K562 (cell line): ENCODE measurements at places on chromosomes 11 and 22.

DNA sequence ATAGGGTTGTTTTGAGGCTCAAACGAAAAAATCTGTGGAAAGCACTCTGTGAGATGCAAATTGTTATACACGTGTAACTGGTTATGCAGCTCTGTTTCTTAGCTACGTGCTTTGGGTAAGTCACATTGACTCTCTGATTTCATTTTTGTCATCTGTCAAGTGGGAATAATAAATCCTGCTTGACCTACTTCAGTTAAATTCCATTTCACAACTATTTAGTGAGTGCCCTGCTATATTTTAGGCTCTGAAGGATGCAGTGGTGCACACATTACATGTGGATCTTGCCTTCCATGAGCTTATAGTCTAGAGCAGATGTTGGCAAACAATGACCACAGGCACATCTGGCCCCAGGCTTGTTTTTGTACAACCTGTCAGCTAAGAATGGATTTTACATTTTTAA, 133.6 kb upstream of the PLET1 start:
- no peak for DNase-seq

DNA sequence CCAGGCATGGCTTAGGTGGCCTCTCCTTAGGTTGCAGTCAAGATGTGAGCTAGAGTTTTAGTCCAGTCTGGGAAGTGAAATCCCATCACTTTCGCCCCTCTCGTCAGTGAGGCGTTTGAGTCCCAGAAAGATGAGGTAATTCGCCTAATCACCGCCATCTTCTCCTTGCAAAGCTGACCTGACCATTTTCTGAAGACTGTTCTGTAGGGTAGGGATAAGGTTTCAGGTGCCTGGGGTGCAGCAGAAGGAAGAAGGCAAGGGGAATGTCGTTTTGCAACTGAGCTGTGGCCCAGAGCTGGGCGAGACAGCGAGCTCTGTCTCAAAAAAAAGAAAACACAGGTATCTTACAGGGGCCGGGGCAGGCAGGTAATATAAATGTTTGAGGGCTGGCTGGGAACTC, 61.7 kb upstream of the CECR2 start:
- DNase-seq = no peak

DNA sequence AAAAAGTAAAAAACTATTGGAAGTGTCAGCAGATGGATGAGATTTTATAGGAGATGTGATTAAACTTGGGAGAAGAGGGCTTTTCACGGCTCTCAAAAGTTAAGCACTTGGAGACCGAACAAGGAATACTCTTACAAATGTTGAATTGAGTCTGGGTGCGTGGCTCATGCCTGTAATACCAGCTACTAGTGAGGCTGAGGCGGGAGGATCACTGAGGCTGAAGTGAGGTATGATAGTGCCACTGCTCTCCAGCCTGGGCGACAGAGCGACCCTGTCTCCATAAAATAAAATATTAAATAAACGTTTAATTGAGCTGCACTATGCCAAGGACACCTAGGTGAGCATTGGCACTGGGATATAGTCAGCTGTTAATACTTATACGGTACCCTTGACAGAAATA, 1.9 kb downstream of the CEP57 start:
- no peak for DNase-seq

- DNase-seq = no peak
Measured at GRCh38 chr11:119258180-119258579, 52.0 kb downstream of the CBL start.

- DNase-seq = no peak
Measured at GRCh38 chr22:36285017-36285416, 32.1 kb downstream of the APOL1 start.

- no peak for DNase-seq
Measured at GRCh38 chr11:96579656-96580055, 189.8 kb downstream of the JRKL start.

DNA sequence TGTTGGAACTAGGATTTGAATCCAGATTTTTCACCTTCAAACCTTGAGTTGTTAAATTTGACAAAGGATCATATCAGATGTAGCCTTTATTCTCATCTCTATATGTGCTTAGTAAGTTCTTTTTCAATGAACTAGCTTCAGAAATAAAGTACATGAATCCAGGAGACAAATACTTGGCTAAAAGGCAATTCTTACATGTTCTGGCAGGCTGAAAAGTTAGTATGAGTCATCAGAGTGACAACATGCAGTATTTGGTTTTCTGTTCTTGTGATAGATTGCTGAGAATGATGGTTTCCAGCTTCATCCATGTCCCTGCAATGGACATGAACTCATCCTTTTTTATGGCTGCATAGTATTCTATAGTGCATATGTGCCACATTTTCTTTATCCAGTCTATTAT, 40.4 kb downstream of the BBOX1 start:
- no peak for DNase-seq

- DNase-seq = peak; percentile 89
Measured at GRCh38 chr11:95089620-95090542, at the start of gene ENDOD1. ENDOD1 (plus strand) TSS chr11:95089846; CDS start chr11:95089928, 82 bp downstream.

DNA sequence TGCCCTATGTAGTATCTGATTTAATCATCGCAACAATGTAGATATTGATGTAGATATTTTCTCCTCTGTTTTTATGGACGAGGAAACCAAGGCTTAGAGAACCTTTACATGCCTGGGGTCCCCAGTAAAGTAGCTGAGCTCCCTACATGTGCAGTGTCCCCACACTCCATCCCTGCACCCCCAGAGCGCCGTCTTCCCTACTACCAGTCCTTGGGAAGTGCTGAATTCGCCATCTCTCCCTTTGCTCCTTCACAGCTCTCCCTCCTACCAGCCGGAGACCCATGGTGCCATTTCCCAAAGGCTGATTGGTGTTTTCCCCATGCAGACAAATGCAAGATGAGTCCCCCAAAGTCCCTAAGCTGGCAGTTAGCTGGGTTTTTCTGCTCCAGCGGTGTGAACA, 86.0 kb downstream of the CEP164 start:
- no peak for DNase-seq

DNA sequence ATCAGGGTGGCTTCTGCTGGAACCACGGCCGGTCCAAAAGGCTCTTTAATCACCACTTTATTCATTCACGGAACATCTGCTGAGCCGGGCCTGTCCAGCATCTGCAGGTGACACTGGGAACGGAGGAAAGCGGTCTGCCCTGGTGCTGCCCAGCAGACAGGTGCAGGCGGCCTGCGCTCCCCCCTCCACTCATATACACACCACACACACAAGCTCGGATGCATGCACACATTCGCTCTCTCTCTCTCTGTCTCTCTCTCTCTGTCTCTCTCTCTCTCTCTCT, 736.9 kb downstream of the BRD1 start:
- DNase-seq = no peak

DNA sequence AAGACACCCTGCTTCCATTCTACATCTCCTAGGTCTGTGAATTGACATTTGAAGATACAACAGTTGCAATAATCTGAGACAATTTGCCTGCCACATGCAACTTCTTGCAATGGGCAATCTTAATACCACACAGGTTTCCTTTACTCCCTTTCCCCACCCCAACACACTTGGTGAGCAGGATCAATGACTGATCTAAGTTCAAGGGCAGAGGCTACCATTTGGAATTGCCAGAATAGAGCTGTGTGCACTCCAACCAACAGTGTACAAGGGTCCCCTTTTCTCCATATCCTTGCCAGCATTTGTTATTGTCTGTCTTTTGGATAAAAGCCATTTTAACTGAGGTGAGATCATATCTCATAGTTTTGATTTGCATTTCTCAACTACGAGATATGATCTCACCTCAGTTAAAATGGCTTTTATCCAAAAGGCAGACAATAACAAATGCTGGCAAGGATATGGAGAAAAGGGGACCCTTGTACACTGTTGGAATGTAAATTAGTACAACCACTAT, 2.9 kb upstream of the NNMT start:
- DNase-seq = no peak

GRCh38 chr22:22151308-22151707, 93.3 kb upstream of the VPREB1 start:
- no peak for DNase-seq

- peak; percentile 15 for DNase-seq
Measured at GRCh38 chr22:45911601-45912271, 65.2 kb downstream of the WNT7B start.

DNA sequence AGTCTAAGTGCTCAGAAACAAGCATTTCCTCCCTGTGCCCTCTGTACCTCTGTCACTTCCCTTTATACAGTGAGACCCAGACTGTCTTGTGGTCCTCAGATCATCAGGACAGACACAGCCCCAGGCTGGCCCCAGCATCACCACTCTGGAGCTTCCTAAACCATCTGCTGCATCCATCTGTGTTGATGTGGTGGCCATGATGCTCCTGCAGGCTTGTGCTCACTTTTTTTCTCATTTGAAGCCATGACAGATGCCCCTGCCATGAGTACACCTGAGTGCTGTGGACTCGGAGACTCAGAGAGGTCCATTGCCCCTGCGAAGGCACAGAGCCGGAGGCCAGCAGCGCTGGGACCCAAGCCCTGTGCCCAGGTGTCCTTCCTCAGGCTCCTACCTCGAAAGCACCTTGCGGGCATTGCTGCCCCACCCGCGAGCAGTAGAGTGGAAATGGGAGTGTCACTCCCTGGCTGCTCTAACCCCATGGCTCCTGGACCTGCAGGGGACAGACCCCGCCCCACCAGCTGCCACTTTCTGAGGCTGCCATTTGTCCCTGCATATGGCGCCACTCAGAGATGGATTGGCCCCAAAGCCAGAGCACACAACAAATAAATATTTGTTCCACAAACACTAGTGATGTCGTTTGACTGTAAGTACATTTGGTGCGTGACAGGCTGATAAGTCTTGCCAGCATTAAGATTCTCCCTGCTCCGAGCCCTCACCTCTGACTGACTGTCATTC, 593.5 kb downstream of the TBC1D22A start:
- no peak for DNase-seq

- no peak for DNase-seq
Measured at GRCh38 chr11:133842053-133842452, 3.3 kb downstream of the SPATA19 start.

GRCh38 chr11:131749101-131749500, 378.7 kb downstream of the NTM start:
- no peak for DNase-seq

DNA sequence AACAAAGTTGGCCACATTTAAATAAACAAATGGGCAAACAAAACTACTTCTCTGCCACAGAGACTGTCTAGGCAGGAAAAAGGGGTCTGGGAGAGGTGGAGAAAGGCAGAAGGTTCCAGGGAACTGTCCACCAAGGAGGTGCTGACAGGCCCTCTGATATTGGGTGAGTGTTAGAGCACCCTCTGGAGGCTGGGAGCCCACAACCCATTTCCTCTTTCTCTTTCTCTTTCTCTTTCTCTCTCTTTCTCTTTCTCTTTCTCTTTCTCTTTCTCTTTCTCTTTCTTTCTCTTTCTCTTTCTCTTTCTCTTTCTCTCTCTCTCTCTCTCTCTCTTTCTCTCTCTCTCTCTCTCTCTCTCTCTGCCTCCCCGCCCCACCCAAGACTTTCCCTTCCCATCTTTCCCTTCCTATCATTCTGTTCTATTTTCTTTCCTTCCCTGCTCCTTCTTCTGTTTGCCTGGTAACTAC, 912.8 kb downstream of the DLG2 start:
- DNase-seq = peak; percentile 27

- no peak for DNase-seq
Measured at GRCh38 chr11:95700471-95700817, 89.1 kb downstream of the FAM76B start.

GRCh38 chr11:73542175-73542574, 55.7 kb downstream of the FAM168A start:
- no peak for DNase-seq

DNA sequence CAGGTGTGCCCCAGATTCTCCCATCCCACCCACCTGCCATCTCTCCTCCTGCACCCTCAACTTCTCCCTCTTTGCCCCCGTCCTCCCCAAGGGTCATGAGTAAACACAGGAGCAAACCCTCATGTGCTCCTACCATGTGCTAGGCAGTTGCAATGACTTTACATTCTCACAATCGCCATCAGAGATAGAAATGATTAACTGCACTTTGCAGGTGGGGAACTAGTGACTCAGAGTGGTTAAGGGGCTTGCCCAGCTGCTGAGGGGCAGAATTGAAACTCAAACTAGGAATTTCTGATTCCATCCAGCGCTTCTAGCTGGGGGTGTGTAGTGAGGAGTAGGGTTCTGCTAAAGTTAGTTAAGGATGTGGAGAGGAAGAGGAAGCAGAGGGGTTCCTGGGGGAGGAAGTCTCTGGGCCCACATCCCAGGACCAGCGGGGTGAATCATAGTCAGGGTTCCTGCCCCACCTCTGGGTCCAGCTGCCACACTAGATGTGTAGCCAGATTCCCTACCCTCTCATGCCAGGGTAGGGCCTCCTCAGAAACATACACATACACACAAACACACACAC, 16.0 kb upstream of the PRG2 start:
- no peak for DNase-seq

DNA sequence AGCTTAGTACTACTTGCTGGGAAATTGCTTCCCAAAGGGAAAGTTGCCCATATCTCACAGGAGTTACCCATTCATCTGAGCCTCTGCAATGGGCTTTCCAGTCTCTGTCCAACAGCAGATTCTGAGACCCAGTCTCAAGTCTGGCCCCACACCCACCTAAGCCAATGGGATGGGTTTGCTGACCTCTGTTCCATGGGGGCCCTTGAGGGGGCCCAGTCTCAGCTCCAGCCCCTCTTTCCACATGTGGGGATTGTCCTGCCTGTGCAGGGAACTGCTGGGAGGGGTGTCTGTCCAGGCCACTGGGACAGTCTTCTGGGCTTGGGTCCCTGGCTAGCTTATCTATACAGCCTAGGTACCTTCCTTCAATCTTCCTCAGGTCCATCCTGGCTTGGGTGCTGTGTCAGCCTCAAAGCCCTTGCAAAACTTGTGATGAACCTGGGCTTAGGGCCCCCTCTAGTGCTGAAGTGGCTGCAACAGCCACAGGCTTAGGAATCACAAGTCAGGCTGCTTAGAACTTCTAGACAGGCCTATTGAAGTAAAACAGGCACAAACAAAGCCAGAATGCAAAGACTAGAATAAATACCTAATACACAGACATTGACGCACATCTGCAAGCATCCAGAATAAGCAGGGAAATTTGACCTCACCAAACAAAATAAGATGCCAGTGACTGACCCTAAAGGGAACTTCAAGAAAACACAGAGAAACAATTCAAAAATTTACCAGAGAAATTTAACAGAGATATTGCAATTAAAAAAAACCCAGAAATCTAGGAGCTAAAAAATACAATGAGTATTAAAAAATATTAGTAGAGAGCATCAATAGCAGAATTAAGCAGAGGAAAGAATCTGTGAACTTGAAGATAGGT, 11.7 kb upstream of the PATL1 start:
- peak; percentile 80 for DNase-seq

DNA sequence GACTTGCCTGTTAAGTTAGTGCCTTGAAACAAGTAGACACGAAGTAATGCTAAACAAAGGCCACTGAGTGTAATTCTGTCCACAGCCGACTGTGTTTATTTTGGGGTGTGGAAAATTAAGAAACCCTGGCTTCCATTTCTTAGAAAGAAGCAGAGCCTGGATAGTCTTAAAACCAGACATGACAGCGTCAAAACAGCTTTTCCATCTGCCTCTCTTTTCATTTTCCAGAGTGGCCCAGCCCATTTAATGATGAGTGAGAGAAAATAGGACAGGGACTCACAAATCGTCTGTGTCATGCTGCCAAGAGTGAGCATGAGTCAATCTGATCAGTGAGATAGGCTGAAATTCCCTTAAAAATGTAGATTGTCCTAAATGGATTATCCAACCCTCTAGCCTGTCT, 485.9 kb downstream of the JRKL start:
- DNase-seq = no peak
